ENCODE measurements at places on chromosomes 6 and 20. TPM values are rescaled to one million over a fixed set of nuclear protein-coding genes. Genes with fewer than 3 reads are reported as not detected.

DNA sequence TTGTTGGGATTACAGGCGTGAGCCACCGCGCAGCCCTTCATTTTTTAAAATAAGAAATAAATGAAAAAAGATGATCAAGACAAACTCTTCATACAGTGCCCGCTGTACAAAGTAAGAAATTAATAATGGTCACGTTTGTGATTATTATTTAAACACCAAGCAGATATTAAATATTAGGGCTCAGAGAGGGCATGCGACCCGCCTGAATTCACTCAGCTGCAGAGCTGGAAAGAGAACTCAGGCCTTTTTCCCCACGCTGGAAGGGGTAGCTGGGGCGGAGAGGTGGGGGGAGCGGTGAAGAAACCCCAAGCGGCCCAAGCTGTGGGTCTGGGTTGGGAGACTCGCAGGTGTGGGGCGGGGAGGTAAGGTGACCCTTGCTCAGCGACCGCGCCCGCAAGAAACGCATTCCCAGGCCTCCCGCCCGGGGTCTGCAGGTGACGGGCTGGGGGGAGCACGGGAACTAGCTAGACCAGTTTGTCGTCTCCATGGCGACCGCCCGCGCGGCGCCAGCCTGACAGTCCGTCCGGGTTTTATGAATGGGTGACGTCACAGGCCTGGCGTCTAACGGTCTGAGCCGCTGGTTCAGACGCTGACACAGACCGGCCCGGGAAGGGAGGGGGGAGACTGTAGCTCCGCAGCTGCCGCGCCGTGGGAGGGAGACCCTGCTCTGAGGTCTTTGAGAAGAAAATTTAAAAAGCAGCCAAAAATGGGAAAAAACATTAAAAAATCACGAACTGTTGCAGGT is 1.1 kb upstream of the ID1 start:
- DNase-seq = peak; percentile 97

The FLRT3 gene
- 5.6 TPM for total RNA-seq

The TSBP1 gene
- total RNA-seq = not detected

GRCh38 chr20:33675136-33675959 is 1.1 kb upstream of the NECAB3 start:
- peak; percentile 86 for DNase-seq

- no peak for DNase-seq
Observed at GRCh38 chr6:115271434-115271833, 789.3 kb downstream of the FRK start.

The TBX18 gene
- 0.49 TPM for total RNA-seq

DNA sequence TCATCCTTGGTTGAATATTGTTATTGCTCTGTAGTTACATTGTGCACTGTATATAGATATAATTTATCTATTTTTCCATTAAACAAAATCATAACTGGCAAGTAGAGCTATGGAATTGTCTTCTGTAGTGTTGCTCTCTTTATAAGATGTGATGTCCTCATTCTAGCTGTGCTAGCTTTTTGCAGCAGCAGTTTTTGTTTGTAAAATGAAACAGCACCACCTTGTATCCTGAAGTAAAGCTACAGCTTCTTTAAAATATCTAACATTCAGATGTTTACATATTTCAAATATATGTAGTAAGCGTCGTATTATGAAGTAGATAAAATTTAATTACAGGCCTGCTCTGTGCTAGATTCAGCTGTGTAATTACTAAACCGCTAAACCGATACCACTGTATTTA is 328.8 kb upstream of the MANEA start:
- DNase-seq = no peak

The SPATA25 gene
- 1.6 TPM for total RNA-seq

The TAAR9 gene
- not detected for total RNA-seq

The OPRM1 gene
- 0.49 TPM for total RNA-seq

DNA sequence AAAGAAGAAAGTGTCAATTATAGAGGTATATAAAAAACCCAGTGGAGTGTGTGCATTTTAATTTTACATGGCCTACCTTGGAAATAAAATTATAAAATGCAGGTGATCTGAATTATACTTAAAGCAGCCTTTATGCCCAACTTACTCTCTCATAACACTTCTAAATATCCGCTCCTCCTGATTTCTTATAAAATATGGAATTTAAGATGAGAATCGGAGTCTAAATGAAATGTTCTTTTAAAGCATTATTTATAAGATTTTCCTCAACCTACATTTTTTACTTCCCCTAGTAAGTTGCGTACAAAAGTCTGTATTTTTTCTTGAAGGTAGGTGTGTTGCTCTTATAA is 3.5 kb downstream of the CITED2 start:
- DNase-seq = no peak

DNA sequence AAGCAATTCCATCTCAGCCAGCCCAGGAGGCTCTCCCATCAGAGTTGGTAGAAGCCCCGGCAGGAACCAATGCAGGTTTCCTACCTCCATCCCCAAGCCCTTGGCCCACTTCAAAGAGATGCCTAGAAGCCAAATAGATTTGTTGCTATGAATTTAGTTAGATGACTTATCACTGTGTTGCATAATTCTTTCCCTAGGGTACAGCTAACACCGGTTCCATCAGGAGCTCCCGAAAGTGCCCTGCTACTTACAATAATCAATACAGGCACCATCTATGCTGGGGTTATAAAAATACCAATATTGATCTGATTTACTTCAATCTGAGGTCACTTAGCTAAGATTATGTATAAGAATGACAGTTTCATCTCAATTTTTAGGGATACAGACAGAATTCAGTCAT is 113.0 kb downstream of the MAP7 start:
- no peak for DNase-seq

GRCh38 chr20:23144856-23145255 is 58.7 kb upstream of the CD93 start:
- DNase-seq = peak; percentile 22

DNA sequence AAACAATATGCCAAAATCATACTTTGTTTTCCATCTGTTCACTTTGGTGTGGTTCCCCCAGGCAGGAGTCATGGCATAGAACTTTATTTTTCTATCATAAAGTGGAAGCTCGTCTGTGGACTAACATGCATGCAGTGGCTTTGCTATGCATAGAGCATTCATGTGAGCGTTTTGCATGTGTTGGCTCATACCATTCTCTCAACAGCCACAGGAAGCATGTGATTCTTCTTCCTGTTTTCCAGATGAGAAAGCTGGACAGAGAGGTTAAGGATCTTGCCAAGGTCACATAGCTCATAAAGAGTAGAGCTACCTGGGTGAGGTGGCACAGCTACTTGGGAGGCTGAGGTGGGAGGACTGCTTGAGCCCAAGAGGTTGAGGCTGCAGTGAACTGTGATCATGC is 123.4 kb upstream of the HDGFL1 start:
- no peak for DNase-seq

The ANKRD6 gene
- total RNA-seq = 13.2 TPM

The PPP1R16B gene
- 3.9 TPM for total RNA-seq

- DNase-seq = no peak
Observed at GRCh38 chr6:14787677-14788076, 458.2 kb upstream of the JARID2 start.

The GTSF1L gene
- total RNA-seq = not detected

DNA sequence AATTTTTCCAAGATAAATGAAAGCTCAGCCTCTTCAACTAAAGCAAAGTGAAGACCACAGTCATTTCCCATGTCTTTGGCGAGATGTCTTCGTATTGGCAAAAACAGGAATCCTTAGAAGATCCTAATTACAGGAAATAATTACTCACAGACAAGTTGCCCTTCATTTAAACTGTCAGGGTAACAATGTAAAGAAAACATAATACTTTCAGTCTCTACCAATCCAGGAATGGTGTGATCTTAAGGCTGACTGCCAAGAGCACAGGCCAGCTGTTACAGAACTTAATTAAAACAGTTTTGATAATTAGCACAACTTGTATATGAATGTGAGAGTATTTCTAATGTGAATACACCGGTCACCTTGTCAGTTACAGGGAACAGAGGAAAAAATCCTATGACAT is 292.2 kb downstream of the PACRG start:
- DNase-seq = no peak
